Activated naive CD8-positive, alpha-beta T cell treated with anti-CD3 and anti-CD28 coated beads, Interleukin-2, amount 10 ng/mL, durations not matched to agents 7 days and 5 days (primary cell): ENCODE measurements at places on chromosomes 3 and 15. TPM values are rescaled to one million over a fixed set of nuclear protein-coding genes. Genes with fewer than 3 reads are reported as not detected.

The CLSTN2 gene
- total RNA-seq = not detected

The PARP15 gene
- 52.8 TPM for total RNA-seq

The C2CD4A gene
- total RNA-seq = not detected

The RHOV gene
- not detected for total RNA-seq

The SEMA5B gene
- 0.28 TPM for total RNA-seq

The MASP1 gene
- total RNA-seq = not detected

The SLC24A5 gene
- not detected for total RNA-seq

- no peak overlapping the region for H3K4me3 ChIP-seq
- H3K27ac ChIP-seq = no peak overlapping the region
- no peak for DNase-seq
- H3K27me3 ChIP-seq = peaks cover 2% of the 10 kb centered on the region
- no peaks in the 10 kb centered on the region for H3K4me1 ChIP-seq
Measured at GRCh38 chr3:144332868-144333267, 361.2 kb downstream of the DIPK2A start.

DNA sequence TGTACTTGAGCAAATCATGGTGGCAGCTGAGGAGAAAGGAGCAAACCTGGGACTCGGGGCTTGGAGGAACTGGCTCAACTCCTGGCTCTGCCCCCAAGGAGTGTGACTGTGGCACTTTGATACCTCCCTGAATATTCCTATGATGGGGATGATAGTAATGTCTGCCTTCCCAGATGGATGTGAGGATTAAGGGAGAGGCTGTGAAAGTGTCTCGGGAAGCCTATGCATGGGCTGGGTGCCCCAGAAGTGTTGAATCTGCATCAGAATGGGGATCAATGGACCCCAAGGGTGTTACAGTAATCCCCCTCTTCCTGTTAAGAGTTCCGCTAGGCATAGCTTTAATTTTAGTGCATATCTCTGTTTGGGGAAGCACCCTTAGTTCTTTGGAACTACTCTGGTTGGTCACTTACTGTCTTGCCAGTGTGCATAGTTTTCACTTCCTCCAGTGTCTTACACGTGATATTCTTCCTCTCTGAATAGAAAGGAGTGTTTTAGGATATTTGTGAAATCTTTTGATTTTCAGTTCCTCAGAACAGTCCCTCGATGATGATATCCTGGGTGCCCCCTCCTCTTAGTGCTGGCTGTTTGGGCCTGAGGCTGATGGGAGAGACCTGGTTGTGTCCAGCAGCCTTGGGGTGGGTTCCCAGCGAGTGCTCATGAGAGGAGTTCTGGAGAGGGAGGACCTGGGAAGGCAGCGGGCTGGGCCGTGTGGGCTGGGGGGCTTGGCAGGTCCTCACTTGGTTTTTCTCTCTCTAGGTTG lies 97.5 kb downstream of the CHDH start:
- no peak for DNase-seq
- peaks cover 5% of the 10 kb centered on the region for H3K4me1 ChIP-seq
- no peak overlapping the region for H3K4me3 ChIP-seq
- no peak overlapping the region for H3K27ac ChIP-seq
- no peaks in the 10 kb centered on the region for H3K36me3 ChIP-seq

DNA sequence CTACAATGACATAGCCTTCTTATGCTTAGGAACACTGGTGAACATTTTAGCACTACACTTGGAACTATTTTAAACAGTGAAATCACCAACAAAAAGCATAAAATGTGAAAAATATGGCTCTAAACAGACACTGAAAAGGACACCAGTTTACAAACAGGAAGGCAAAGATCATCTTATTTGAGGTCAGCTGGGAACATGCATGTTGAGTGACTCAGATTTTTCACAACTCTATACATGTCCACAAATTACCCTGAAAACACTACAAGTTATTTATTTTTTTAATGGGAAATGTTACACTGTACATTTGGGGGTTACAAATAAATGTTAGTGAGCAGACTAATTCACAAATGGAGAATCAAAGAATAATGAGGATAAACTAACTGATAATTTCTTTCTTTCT lies 12.5 kb upstream of the GK5 start:
- no peak overlapping the region for H3K27ac ChIP-seq
- no peaks in the 10 kb centered on the region for H3K36me3 ChIP-seq
- peaks cover 6% of the 10 kb centered on the region for H3K27me3 ChIP-seq
- no peak overlapping the region for H3K4me3 ChIP-seq

DNA sequence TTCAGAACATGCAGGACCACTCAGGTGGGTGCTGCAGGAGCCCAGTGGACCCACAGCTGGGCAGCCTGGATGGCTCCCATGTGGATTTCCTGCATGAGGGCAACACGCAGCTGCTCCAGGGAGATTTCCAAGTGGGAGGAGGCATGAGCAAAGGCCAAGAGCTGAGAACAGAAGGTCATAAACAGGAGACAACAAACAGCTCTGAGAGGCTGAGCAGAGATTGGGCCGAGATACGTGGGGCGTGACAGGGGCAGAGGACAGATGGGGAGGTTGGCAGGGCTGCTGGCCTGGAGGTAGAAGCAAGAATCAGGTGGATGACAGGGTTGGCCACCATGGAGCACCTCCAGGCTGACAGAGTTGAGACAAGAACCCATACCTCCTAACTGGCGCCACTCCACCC lies 2.9 kb downstream of the PHGR1 start:
- H3K4me3 ChIP-seq = no peak overlapping the region
- H3K27ac ChIP-seq = no peak overlapping the region
- no peak for DNase-seq
- H3K27me3 ChIP-seq = peaks cover 21% of the 10 kb centered on the region
- peaks cover 10% of the 10 kb centered on the region for H3K4me1 ChIP-seq

DNA sequence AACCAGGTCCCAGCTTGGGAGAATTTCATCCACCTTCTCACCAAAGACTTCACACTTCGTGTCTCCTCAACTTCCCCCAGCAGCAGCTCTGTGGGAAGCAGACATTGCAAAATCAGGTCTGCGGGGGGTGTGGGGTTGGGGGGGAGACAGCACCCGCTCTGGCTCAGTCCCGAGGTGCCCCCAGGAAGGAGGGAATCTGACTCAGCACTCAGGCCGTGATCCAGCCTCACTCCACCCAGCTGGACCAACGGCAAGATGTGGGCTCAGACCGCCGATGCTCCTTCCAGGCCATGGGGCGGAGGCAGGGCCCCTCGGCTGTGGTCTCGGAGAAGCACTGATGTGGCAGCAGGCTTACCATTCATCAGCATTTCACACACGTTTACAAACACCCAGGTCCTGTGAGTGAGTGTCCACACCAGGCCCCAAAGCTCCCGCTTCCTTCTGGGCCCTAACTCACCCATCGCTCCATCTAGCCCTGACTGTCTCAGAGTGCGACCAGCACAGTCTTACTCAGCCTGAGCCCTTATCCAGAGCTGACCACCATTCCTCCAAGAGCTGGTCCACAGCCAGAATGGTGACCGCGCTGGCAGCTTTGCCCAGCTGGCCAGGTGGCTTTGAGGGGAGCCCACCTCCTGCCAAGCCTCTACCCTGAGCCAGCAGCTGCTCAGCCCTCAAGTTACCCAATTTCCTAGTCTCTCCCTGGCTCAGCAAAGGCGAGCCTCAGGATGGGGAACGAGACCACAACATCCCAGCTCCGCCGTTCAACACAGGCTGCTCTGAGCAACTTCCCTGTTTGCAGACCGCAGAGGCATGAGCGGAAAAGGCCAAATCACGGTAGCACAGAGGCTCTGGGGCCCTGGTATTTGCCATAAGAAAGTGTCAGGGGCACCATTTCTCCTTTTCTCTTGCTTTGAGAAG lies 3.3 kb downstream of the STAB1 start:
- no peak overlapping the region for H3K27ac ChIP-seq
- no peaks in the 10 kb centered on the region for H3K27me3 ChIP-seq
- no peak for DNase-seq
- no peak overlapping the region for H3K4me3 ChIP-seq
- no peaks in the 10 kb centered on the region for H3K4me1 ChIP-seq
- no peaks in the 10 kb centered on the region for H3K36me3 ChIP-seq

GRCh38 chr3:11172096-11172690 lies 17.9 kb downstream of the HRH1 start:
- H3K4me1 ChIP-seq = no peaks in the 10 kb centered on the region
- DNase-seq = no peak
- H3K36me3 ChIP-seq = no peaks in the 10 kb centered on the region
- H3K27me3 ChIP-seq = peaks cover 10% of the 10 kb centered on the region
- no peak overlapping the region for H3K4me3 ChIP-seq

DNA sequence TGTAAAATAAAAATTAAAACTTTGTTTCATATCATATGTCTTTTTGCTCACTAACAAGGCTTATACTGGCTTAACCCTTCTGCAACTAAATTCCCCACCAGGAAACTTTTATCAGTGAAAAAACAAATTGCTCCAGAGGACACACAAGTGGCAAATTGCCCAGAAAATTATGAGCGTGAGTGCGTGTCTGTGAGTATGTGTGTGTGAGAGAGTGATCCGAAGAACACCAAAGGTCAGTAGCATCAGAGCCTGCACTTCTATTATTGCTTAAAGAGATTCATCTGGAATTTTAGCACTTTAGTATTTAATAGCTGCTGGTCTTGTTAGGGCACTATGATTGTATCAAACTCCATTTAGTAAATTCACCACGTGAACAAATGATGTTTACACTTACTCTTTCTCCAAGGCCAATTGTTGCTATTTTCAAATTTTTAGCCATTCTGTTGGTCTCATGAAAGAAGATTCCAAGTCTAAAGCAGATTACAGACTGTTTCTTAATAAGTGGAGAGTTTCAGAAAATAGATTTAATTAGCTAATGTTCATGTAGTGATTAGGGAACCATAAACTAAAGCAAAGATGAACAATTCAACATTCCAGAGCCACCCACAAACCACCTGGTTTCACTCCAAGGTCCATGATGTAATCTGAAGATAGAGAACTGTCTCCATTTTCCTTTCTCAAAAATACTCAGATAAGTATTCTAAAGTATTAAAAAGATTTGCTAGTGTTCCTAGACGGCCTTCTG lies 91.1 kb upstream of the IL12A start:
- H3K27me3 ChIP-seq = peaks cover 11% of the 10 kb centered on the region
- H3K4me1 ChIP-seq = no peaks in the 10 kb centered on the region
- no peak overlapping the region for H3K27ac ChIP-seq
- no peaks in the 10 kb centered on the region for H3K36me3 ChIP-seq

GRCh38 chr3:56825567-56826438 lies 24.1 kb upstream of the ARHGEF3 start:
- no peak for DNase-seq
- H3K27me3 ChIP-seq = no peaks in the 10 kb centered on the region
- H3K27ac ChIP-seq = peak overlapping the region; percentile 3
- H3K4me1 ChIP-seq = peaks cover 39% of the 10 kb centered on the region
- H3K4me3 ChIP-seq = peak overlapping the region; percentile 4

GRCh38 chr3:46946416-46946815 lies 30.1 kb downstream of the CCDC12 start:
- H3K4me1 ChIP-seq = peaks cover 56% of the 10 kb centered on the region
- no peak overlapping the region for H3K4me3 ChIP-seq
- H3K36me3 ChIP-seq = peaks cover 17% of the 10 kb centered on the region
- H3K27me3 ChIP-seq = no peaks in the 10 kb centered on the region
- no peak for DNase-seq

DNA sequence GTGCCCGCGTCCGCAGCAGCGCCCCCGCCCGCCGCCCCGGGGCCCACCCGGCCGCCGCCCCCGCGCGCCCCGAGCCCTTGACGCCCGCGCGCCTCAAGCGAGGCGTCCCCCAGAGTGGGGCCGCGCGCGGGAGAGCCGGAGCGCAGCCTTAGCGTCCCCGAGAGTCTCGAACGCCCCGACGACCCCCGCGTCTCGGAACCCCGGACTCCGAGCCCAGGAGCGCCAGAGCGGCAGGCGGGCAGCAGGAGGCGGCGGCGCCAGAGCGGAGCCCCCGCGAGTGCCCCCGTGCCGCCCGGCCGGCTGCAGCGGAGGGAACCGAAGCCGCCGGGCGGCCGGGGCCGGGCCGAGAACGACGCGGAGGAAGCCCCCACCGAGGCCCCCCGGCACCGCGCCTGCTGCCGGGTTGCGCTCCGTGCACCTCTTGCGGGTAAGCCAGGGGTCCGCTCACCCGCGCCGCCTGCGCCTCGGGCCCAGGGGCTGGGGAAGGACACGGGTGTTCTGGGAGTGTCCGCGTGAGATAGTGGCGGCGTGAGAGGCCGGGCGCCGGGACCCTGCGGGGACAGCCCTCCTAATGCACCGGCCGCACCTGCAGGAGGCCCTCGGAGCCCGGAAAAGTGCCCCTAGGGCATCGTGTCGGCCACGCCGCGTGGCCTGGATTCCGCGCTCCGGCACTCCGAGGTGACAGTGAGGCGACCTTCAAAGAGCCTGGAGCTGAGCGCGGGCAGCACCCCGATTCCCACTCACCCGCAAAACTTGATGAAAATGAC lies 52.0 kb upstream of the ULK4 start:
- peak overlapping the region; percentile 82 for H3K27ac ChIP-seq
- H3K4me1 ChIP-seq = peaks cover 29% of the 10 kb centered on the region
- no peaks in the 10 kb centered on the region for H3K27me3 ChIP-seq
- H3K36me3 ChIP-seq = peaks cover 3% of the 10 kb centered on the region

DNA sequence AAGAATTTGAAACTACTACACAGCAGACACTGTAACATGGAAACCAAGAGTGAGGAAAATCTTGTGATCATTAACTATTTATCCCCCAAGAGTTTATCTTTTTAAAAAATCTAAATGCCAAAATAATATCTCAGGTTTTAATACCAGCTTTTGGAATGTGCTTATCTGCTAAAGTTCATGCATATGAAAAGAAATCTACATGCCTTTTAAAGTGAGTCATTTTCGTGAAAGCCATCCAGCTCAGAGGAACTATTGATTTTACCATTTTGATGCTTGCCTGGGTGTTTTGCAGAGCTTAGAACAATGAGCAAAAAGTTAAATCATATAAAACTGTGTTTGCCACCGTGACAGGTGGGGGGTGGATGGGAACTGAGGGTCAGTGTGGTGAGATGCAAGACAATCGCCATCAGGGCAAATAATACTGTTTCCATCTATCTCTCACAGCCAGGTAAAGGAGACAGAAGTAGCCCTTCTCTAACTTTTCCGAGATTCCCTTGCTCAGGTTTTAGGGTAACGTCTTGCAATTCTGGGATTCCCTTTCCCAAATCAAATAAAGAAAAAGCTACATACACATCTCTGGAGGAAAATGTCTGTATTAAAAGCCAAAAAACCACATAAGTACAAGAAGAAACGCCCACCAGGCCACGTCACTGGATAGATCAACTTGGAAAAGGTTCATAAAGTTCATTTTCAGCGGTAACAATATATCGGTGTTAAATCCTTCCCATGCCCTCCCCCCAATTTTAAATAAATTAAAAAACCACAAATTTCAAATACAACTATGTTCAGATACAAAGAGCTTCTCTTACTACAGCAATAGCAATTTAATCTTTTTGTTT lies 2.0 kb downstream of the TMEM158 start:
- peak overlapping the region; percentile 24 for H3K27ac ChIP-seq
- peaks cover 79% of the 10 kb centered on the region for H3K27me3 ChIP-seq
- DNase-seq = no peak
- peaks cover 9% of the 10 kb centered on the region for H3K4me1 ChIP-seq
- H3K36me3 ChIP-seq = no peaks in the 10 kb centered on the region

- peaks cover 72% of the 10 kb centered on the region for H3K27me3 ChIP-seq
- H3K4me1 ChIP-seq = peaks cover 14% of the 10 kb centered on the region
- H3K4me3 ChIP-seq = peak overlapping the region; percentile 86
- peak; percentile 59 for DNase-seq
- H3K27ac ChIP-seq = peak overlapping the region; percentile 75
Measured at GRCh38 chr3:129605203-129605921, 1.1 kb downstream of the PLXND1 start.
